ENCODE measurements at places on chromosomes 6 and 20.
A peak's percentile ranks its signal among the peaks of the same experiment; 100 is the strongest.

DNA sequence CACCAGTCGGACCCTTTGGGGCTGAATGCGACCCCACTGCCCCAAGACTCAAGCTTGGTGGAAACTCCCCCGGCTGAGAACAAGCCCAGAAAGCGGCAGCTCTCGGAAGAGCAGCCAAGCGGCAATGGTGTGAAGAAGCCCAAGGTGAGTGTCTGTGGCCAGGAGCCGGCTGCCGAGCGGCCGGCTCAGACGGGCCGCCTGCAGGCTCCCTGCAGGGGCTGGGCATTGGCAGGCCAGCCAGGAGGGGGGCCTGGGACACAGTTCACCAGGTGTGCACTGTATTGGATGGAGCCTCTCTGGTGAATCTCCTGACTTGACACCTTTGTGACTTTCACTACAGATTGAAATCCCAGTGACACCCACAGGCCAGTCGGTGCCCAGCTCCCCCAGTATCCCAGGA lies 6.0 kb downstream of the PCIF1 start:
- H3K27me3 ChIP-seq = no peaks in the 10 kb centered on the region
- H3K4me1 ChIP-seq = peaks cover 27% of the 10 kb centered on the region
- DNase-seq = no peak
- peaks cover 47% of the 10 kb centered on the region for H3K36me3 ChIP-seq
- H3K4me3 ChIP-seq = no peak overlapping the region
- no peak overlapping the region for H3K27ac ChIP-seq

DNA sequence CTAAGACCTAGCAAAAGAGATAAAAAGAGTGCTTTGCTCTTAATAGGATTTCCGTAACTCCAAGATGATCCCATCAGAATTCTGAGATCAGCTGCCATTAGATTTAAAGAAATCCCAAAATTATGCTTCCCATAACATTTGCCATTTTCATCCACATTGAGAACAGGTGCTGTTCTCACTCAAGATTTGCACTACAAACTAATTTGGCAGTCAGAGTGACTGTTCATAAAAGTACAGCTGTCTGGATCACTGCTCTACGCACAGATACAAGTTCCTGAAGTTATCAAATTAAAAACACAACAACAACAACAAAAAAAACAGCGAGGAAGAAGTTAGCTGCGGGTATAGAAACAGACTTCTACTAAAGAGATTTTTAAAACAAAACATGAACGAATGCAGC lies 58.1 kb downstream of the ASCC3 start:
- no peaks in the 10 kb centered on the region for H3K27me3 ChIP-seq
- H3K4me1 ChIP-seq = no peaks in the 10 kb centered on the region
- no peak overlapping the region for H3K27ac ChIP-seq
- DNase-seq = no peak
- H3K4me3 ChIP-seq = no peak overlapping the region
- peaks cover 15% of the 10 kb centered on the region for H3K36me3 ChIP-seq

DNA sequence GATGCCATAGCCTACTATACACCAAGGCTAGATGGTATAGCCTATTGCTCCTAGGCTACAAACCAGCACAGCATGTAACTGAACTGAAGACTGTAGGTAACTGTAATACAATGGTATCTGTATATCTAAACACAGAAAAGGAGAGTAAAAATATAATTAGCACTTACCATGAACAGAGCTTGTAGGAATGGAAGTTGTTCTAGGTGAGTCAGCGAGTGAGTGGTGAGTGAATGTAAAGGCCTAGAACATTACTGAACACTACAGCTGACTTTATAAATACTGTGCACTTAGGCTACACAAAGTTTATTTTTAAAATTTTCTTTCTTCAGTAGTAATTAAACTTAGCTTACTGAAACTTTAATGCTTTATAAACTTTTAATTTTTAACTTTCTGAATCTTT lies 129.5 kb downstream of the BTBD9 start:
- no peaks in the 10 kb centered on the region for H3K4me1 ChIP-seq
- no peaks in the 10 kb centered on the region for H3K36me3 ChIP-seq
- H3K27me3 ChIP-seq = no peaks in the 10 kb centered on the region
- no peak overlapping the region for H3K27ac ChIP-seq
- no peak overlapping the region for H3K4me3 ChIP-seq

DNA sequence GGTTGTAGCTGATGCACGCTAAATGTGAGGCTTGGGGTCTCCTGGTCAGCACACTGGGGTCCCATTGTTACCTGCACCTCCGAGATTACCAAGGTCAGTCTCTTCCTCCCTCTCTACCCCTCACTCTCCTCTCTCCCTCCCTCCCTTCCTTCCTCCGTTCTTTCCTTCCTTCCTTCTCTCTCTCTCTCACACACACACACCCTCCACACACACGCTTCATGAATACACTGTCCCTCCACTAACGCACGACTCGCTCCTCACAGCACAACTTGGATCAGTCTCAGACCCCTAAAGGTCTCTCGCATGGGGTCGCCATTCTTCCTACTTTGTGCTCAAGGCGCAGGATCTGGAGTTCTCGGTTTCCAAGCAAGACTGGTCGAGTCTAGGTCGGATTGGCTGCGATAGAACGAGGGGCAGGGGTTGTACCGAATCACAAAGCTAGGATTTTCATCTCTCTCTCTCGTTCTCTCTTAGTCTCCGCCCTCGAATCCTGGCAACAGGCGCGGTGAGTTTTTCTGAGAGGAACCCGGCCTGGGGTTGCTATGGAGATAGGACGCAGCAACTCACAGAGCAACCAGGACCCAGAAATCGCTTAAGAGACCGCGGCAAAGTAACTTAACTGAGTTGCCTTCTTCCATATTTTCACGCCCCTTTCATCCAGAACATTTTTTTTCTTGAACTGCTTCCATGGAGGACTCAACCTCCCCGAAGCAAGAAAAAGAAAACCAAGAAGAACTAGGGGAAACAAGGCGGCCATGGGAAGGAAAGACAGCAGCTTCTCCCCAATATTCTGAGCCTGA lies at the start of gene RSPH4A:
Gene RSPH4A, plus strand, starts transcription at position 543 of the 800 bp plus-strand sequence. Its CDS starts 145 bp downstream, at position 688.
- H3K4me1 ChIP-seq = peaks cover 17% of the 10 kb centered on the region
- DNase-seq = peak; percentile 62
- no peaks in the 10 kb centered on the region for H3K36me3 ChIP-seq
- H3K27ac ChIP-seq = no peak within 1 kb of the TSS
- H3K4me3 ChIP-seq = peak within 1 kb of the TSS; percentile 80

GRCh38 chr6:22091424-22091948 lies 205.3 kb downstream of the PRL start:
- no peaks in the 10 kb centered on the region for H3K36me3 ChIP-seq
- peaks cover 6% of the 10 kb centered on the region for H3K27me3 ChIP-seq
- no peak for DNase-seq
- no peaks in the 10 kb centered on the region for H3K4me1 ChIP-seq
- no peak overlapping the region for H3K27ac ChIP-seq

- H3K4me1 ChIP-seq = peaks cover 27% of the 10 kb centered on the region
- no peaks in the 10 kb centered on the region for H3K27me3 ChIP-seq
- peak overlapping the region; percentile 99 for H3K27ac ChIP-seq
- no peak overlapping the region for H3K4me3 ChIP-seq
Measured at GRCh38 chr6:42783876-42784642, 2.2 kb downstream of the BICRAL start.

DNA sequence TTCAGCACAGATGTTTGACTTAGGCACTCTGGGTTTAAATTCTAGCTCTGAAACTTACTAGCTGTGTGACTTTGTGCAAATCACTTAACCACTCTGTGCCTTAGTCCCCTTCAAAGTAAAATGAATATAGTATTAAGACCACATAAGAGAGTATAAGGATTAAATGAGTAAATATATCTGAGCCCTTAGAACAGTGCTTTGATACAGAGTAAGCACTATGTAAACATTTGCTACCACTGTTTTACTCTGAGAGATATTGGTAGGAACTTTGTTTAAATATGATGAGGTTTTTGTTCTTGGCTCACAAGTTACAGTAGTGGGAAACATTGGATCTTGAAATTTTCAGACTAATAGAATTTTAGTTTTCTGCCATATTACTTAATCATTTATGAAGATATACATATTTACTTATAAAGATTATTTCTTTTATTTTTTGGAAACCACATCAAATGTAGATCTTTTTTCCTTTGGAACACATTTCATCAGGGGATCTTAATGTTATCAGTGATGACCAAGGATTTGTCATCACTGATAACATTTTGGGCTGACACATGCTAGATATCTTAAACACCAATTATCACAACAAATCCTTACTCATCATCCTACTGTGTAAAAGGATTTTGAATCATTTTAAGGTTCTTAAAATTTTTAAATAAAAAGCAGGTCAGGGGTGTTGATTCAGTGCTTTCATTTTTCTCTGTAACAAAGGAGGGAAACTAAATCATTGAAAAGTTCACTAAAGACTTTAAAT lies 226.2 kb downstream of the EYA4 start:
- no peak overlapping the region for H3K4me3 ChIP-seq
- DNase-seq = no peak
- H3K36me3 ChIP-seq = no peaks in the 10 kb centered on the region
- no peaks in the 10 kb centered on the region for H3K4me1 ChIP-seq

GRCh38 chr6:165223101-165223500 lies 86.3 kb downstream of the C6orf118 start:
- no peak overlapping the region for H3K4me3 ChIP-seq
- DNase-seq = no peak
- H3K36me3 ChIP-seq = no peaks in the 10 kb centered on the region
- no peak overlapping the region for H3K27ac ChIP-seq

GRCh38 chr20:24752612-24753011 lies 196.5 kb upstream of the CST7 start:
- DNase-seq = no peak
- H3K4me3 ChIP-seq = no peak overlapping the region
- H3K36me3 ChIP-seq = no peaks in the 10 kb centered on the region
- H3K27ac ChIP-seq = no peak overlapping the region
- H3K4me1 ChIP-seq = peaks cover 4% of the 10 kb centered on the region
- H3K27me3 ChIP-seq = peaks cover 15% of the 10 kb centered on the region

GRCh38 chr6:107246972-107247615 lies 131.8 kb upstream of the BEND3 start:
- H3K27me3 ChIP-seq = peaks cover 2% of the 10 kb centered on the region
- H3K4me3 ChIP-seq = no peak overlapping the region
- DNase-seq = no peak
- H3K4me1 ChIP-seq = no peaks in the 10 kb centered on the region

GRCh38 chr20:10558635-10559187 lies 115.1 kb downstream of the JAG1 start:
- peak overlapping the region; percentile 61 for H3K27ac ChIP-seq
- no peaks in the 10 kb centered on the region for H3K27me3 ChIP-seq
- no peak overlapping the region for H3K4me3 ChIP-seq
- DNase-seq = peak; percentile 53
- peaks cover 36% of the 10 kb centered on the region for H3K4me1 ChIP-seq
- peaks cover 11% of the 10 kb centered on the region for H3K36me3 ChIP-seq

GRCh38 chr6:26545627-26546026 lies 7.5 kb downstream of the HMGN4 start:
- DNase-seq = no peak
- peaks cover 31% of the 10 kb centered on the region for H3K36me3 ChIP-seq
- H3K27ac ChIP-seq = no peak overlapping the region
- peaks cover 48% of the 10 kb centered on the region for H3K4me1 ChIP-seq
- H3K4me3 ChIP-seq = no peak overlapping the region

GRCh38 chr6:133761706-133762105 lies 127.2 kb upstream of the TCF21 start:
- no peak for DNase-seq
- no peaks in the 10 kb centered on the region for H3K4me1 ChIP-seq
- no peak overlapping the region for H3K4me3 ChIP-seq
- H3K36me3 ChIP-seq = no peaks in the 10 kb centered on the region
- no peak overlapping the region for H3K27ac ChIP-seq

DNA sequence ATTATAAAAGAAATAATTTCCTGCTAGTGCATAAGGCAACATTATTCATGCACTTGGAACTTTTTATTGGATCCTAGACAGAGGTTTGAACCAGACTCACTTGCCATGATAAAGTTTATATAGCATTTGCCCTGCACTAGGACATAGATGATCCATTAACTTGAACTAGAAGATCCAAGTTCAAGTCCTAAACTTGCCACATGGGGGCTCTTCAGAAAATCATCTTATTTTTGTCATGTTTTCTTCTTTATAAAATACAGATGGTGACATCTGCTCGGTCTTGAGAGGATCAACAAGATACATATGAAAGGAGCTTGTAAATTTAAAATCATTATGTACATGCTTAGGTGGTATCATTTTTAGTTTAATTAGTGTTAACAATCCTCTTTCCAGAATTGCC lies 94.5 kb downstream of the SIM1 start:
- no peaks in the 10 kb centered on the region for H3K4me1 ChIP-seq
- no peak overlapping the region for H3K27ac ChIP-seq
- H3K4me3 ChIP-seq = no peak overlapping the region
- H3K27me3 ChIP-seq = peaks cover 6% of the 10 kb centered on the region
- no peaks in the 10 kb centered on the region for H3K36me3 ChIP-seq
- no peak for DNase-seq

DNA sequence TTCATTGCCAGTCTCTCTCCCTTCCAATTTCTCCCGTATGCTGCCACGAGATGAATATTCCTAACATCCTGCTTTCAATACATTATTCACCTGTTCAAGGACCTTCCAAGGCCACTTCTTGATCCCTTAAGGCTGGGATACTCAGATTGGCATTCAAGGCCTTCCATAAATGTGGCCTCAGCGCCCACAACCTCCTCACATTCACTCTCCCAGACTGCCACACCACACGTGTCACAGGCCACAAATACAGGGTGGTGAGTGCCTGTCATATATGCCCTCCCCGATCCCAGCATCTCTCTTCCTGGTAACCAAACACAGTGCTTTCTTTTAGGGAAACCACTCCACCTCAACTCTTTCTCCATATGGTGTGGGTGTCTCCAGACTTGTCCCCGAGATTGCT lies 55.5 kb downstream of the TTI1 start:
- H3K36me3 ChIP-seq = peaks cover 10% of the 10 kb centered on the region
- DNase-seq = no peak
- H3K4me3 ChIP-seq = no peak overlapping the region
- no peak overlapping the region for H3K27ac ChIP-seq
- H3K4me1 ChIP-seq = peaks cover 5% of the 10 kb centered on the region
- H3K27me3 ChIP-seq = no peaks in the 10 kb centered on the region

DNA sequence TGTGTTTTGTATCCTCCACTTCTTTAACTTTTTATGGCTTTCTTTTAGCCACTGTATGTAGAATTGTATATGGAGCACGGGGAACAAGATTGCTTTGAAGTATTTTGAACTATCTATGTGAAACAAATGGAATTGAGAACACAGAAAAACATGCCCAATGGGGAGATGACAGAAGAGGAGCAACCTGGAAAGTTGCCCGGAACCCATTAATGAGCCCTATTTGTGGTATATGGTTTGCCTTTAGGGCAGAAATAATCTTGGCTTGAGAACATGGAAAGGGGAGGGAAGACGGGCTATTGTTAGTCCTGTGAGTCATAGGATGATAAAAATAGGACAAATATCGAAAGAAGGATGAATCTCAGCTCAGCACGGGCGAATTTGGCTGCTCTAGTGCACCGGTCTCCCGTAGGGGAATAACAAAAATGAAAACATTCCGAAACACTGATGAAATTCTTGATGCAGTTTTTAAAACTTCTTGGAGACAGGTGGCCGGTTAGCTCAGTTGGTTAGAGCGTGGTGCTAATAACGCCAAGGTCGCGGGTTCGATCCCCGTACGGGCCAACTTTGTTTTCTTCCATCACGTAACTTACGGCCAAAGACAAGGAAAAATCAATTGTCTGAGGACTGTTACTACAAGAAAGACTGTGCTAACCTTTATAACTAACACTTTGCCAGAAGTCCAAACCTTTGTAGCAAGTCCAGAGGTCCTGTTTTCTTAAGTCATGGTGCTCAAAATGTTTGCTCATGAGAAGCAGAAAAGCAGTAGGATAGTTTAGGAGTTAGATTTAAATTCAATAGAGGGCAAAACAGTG lies 15.7 kb downstream of the HMGN4 start:
- DNase-seq = peak; percentile 72
- H3K27me3 ChIP-seq = peaks cover 2% of the 10 kb centered on the region
- peaks cover 18% of the 10 kb centered on the region for H3K4me1 ChIP-seq

Data from activated T-helper 1 cell treated with anti-CD3 and anti-CD28 coated beads, Interleukin-12 subunit alpha, Interleukin-12 subunit beta, Interleukin-2, Interleukin-4 antibody, amounts not matched to agents 30 ng/mL and 10 ng/mL and 1 ng/mL, durations not matched to agents 14 hours and 24 hours and 36 hours (primary cell).